ENCODE measurements at places on chromosomes 6 and 20.

DNA sequence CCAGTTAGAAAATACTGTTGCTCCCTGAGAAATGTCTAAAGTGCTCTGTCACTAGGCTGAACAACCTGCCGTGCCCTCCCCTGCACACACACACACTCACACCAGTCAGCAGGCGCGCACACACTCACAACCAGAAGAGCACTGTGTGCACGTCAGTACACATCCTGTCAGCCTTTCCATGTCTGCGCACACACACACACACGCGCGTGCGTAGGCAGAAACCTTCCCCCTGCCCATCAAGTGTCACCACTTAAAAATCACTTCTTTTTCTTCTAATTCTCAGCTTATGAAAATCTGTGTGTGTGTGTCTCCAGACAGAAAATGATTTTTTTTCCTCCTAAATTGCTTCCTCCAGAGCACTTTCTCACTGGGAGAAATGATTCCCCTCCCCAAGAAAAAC is 100.3 kb downstream of the EDN3 start:
- no peak for DNase-seq

GRCh38 chr20:12321736-12322135 is 404.0 kb downstream of the BTBD3 start:
- DNase-seq = no peak

- no peak for DNase-seq
These were observed 100.9 kb upstream of the IYD start for GRCh38 chr6:150267686-150268561.

- DNase-seq = no peak
These were observed 58.8 kb downstream of the RPRD1B start for GRCh38 chr20:38092260-38092857.

DNA sequence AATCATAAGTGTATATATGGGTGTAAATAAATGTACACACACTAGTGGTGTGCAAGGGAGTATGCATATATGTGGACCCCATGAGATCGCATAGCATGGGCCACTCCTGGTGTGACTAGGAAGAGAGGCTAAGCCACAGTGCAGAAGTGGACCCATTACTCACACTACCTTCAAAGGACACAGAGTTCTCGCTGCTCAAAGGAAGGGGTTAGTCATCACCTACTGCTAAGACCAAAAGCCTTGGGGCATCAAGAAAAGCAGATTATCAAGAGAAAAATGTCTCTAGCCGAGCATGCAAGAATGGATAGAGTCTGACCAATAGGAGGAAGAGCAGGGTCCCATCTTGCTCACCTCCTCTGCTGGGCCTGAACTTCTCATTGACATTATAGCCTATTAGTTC is 195.5 kb downstream of the MAFB start:
- no peak for DNase-seq

GRCh38 chr6:156197513-156197912 is 579.7 kb upstream of the ARID1B start:
- no peak for DNase-seq

DNA sequence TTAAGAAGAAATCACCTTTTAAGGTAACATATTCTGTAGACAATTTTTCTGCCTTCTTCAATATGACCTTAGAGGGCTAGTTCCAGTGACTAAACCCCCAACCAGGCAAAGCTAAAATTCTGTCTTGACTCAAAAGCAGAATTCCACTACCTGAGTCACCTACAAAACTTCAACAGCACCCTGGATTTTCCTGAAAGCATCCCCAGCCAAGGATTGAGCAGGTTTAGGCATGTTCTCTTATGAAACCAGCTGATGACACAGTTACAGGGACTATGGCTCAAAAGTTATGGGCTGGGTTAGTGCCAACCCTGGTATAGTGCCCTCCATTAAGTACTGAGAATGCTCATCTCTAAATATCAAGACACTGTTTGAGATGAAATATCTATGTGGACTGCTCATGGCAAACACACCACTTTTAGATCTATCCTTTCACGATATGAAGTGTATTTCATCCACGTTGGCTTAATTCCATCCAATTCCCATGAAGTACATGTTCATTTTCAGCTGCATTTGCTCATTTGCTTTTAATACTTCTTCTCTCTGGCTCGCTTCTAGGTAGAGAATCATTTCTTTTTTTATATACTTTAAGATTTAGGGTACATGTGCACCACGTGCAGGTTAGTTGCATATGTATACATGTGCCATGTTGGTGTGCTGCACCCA is 53.6 kb upstream of the TNFAIP3 start:
- no peak for DNase-seq

GRCh38 chr6:73665686-73666319 is 12.0 kb upstream of the SLC17A5 start:
- no peak for DNase-seq

- DNase-seq = no peak
These were observed 236.8 kb downstream of the LY86 start for GRCh38 chr6:6825193-6825784.

DNA sequence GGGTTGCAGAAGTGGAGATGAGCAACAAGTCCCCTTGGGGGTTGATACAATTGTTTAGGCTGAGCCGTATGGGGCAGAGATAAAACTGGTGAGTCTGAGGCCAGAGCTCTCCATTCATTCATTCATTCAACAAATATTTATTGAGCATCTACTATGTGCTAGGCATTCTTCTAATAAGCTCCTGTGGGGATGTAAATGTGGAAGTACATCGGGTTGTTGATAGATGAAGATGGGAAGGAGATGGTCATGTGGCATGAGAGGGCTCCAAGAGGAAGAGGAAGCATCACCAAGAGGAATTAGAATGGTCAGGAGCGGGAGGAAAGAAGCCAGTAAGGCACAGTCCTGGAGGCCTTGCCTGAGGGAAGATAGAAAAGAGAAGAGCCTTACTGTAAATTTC is 98.7 kb upstream of the MLN start:
- DNase-seq = no peak

DNA sequence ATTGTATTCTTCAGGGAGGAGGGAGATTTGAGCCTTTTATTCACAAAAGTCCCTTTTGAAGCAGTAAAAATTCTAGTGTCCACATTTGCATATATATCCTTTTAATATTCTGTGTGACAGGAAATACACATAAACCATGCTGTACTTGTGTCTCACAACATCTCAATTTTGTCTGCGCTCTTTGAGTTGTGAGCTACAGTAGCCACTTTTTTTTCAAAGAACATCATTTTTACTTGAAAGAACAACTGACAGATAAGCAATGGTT is 21.3 kb downstream of the LMBRD1 start:
- no peak for DNase-seq

DNA sequence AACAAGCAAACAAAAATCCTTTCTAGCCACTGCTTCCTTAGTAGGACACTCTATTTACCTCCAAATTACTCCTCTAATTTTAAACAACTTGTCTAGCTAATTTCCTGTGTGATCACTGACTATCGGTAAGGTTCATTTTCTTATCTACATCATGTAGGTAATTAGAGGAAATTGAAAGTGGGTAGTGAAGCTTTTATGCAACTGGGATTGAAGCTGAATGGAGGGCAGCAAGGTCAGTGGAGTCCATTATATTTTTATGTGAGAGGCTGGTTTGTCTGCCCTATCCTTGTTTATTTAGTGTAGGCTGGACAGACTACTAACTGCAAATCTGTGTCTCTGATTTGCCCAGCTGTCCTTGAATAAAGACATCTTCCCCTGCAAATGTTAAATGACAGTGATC is 88.5 kb upstream of the SIM1 start:
- no peak for DNase-seq

Data from stimulated activated CD4-positive, alpha-beta T cell treated with anti-CD3 and anti-CD28 coated beads, Interleukin-1b, Interleukin-23, amount 100 ng/mL, for 24 hours (primary cell).